ENCODE measurements at places on chromosomes 5 and 9.
A peak's percentile ranks its signal among the peaks of the same experiment; 100 is the strongest.

DNA sequence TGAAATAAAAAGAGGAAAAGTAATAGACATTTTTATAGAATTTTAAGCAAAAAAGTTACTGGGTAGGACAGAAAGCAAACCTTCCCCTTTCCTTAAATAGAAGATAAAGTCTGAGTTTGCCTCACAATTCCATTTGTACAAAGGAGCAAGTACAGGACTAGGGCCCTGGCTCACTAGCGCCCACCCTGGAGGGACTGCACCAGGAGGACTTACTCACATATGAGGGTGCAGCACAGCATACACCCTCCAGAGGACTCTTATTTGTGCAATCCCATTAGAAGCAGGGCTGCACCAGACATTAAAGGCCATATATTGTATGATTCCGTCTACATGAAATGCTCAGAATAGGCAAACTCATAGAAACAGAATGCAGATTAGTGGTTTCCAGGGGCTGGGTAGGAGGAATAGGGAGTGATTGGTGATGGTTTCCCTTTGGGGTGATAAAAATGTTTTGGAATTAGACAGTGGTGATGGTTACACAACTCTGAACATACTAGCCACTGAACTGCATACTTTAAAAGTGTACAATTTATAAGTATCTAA, 4.5 kb downstream of the REEP5 start:
- no peak for DNase-seq

DNA sequence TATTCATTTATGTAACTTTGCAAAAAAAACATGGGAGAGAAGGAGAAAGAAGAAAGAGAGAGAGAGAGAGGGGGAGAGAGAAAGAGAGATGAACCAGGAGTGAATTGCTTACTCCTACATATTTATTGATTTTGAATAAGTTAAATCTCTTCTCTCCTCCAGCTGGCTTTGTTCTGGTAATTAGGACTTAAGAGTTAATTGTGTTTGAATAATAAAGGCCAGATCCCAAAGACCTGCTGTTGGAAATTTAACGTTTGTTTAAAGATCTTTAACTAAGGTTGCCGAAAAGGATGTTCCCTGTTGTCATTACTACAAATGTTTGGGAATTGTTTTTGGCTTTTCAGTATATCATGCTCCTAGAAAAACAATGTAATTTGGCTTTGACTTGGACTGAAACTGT, 473.0 kb downstream of the TUSC1 start:
- no peak for DNase-seq

- DNase-seq: no peak
Measured at GRCh38 chr5:159095866-159096242, 3.9 kb downstream of the EBF1 start.

- no peak for DNase-seq
Measured at GRCh38 chr9:32431940-32432555, 47.6 kb downstream of the ACO1 start.

- DNase-seq: no peak
Measured at GRCh38 chr9:137217276-137218211, 4.5 kb downstream of the RNF208 start.

GRCh38 chr9:132986640-132987620, 8.4 kb downstream of the GFI1B start:
- DNase-seq: no peak

DNA sequence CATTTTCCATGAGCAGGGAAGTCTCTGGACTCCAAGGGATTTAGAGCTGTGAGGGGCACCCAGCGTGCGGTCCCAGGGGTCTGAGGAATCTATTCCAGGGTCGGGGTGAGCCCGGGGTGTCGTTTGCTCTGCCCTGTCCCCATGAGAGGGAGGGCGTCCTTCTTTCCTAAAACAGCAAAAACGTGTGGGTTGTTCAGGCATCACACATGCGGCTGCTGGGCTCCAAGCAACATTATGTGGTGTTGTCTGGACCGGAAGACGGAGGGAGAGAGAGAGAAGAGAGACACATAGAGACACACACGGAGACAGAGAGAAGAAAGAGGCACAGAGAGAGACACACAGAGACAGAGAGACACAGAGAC, 42.7 kb upstream of the COL5A1 start:
- DNase-seq: no peak

GRCh38 chr5:35442885-35443639, 174.6 kb upstream of the SPEF2 start:
- no peak for DNase-seq

DNA sequence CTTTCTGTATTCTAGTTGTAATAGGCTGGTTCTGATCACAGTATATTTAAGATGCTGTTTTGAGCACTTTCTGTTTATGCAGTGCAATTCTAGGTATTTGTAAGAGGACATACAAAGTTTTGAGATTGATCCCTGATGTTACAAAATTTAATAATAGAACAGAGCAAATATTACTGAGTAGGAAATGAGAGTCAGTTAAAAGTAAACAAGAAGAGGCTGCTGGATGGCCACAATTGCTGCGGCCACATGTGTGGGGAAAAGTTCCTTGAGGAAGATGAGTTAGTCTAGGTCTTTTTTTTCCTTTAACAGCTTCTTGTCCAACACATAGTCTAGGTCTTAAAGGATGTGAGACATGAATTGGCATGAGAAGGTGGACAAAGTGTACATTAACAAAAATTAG, 11.3 kb downstream of the EHMT1 start:
- no peak for DNase-seq

- DNase-seq: no peak
Measured at GRCh38 chr5:119614838-119615237, 14.5 kb upstream of the FAM170A start.

GRCh38 chr5:73215891-73216610, 43.1 kb downstream of the TMEM174 start:
- DNase-seq: peak; percentile 35

GRCh38 chr9:98326459-98327248, 71.2 kb upstream of the TBC1D2 start:
- DNase-seq: no peak

- no peak for DNase-seq
Measured at GRCh38 chr5:132372127-132372526, 2.6 kb downstream of the SLC22A5 start.

GRCh38 chr5:107812570-107813141, 141.9 kb upstream of the EFNA5 start:
- no peak for DNase-seq

- DNase-seq: peak; percentile 57
Measured at GRCh38 chr9:130235558-130236435, 29.8 kb upstream of the HMCN2 start.

GRCh38 chr5:91727463-91727862, 344.3 kb upstream of the ARRDC3 start:
- DNase-seq: no peak

DNA sequence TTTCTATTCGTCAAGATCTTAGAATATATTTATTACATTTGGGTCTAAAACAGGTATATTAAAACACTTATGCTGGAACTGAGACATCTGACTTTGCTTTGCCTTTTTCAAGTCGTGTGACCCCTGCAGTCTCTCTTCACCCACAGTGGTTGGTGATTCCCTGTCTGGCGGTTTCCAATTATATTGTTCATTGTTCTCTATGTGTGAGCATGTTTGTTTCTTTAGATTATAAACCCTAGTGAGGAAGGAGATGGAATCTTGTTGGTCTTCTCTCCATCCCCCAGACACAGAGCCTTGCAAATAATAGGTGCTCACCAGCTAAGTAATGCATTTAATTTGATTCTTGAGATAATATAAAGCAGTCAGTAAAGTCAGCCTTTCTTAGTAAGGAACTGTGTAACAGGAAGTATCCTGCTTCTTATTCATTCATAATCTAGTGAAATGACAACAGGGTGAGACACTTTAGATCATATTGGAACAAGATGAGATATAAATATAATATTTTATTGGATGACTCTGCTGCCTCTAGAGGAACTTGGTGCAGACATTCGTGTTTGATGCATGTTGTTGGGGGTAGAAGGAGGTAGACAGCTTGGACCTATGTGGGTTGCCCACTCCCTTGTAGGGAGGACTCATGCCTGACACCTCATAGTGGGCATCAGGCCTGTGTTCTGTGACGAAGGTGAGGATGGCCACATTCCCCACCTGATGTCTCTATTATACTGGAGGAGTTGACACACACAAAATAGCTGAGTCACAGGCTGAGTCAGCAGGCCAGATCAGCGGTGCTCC, 88.1 kb downstream of the FGF1 start:
- no peak for DNase-seq
